H9 (cell line): ENCODE measurements at places on chromosomes 5 and 9. TPM values are rescaled to one million over a fixed set of nuclear protein-coding genes. Genes with fewer than 3 reads are reported as not detected.

GRCh38 chr9:87445646-87446045 lies 52.0 kb upstream of the DAPK1 start:
- DNase-seq = peak; percentile 58

- DNase-seq = no peak
These were observed 440.3 kb downstream of the PLK2 start for GRCh38 chr5:58019614-58020013.

- no peak for DNase-seq
These were observed 103.2 kb downstream of the MED27 start for GRCh38 chr9:131976157-131977108.

DNA sequence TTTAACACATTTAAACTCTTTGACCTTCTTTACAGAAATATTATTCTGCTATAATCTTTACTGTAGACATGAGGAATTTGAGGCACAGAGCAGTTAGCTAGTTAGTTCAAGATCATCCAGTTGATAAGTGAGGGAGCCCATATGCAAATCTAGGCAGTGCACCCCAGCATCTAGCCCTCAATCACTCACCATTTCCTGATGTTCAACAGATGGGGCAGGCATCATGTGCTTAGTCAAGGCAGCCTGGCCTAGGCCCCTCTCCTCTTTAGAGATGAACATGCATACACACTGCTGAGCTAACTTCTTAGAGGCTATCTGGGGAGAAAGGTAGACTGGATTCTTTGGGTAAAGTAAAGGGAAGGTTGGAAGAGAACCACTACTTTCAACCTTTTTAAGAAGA lies 206.8 kb upstream of the SLC24A2 start:
- DNase-seq = no peak

DNA sequence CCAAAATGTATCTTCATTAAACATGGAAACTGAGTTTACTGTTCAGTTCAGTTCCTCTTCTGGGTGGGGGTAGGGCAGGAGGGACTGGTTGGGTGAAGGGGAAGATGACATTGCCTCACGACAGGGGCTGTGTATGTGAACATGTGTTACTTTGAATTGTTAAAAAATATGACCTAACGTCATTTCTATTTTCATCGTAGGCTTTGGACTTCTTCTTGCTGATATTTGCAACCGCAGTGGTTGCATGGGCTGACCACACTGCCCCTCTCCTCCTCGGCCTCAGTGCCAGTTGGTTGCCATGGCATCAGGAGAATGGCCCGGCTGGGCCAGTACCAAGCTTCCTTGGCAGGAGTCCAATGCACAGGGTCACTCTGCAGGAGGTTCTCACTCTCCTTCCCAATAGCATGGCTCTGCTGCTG lies 41.5 kb downstream of the HACD4 start:
- no peak for DNase-seq

The SPATA31C2 gene
- total RNA-seq = 0.15 and 0.20 TPM in 2 replicates

The TCOF1 gene
- total RNA-seq = 128 and 133 TPM in 2 replicates

The HSD17B3 gene
- total RNA-seq = not detected in 2 replicates
